ENCODE measurements at places on chromosomes 6 and 20.

GRCh38 chr6:156984178-156984738 is 207.1 kb downstream of the ARID1B start:
- DNase-seq, result no peak

- DNase-seq, result no peak
Measured at GRCh38 chr6:104940238-104940892, 16.5 kb upstream of the LIN28B start.

- DNase-seq, result no peak
Measured at GRCh38 chr20:35539756-35540212, 2.1 kb upstream of the ERGIC3 start.

DNA sequence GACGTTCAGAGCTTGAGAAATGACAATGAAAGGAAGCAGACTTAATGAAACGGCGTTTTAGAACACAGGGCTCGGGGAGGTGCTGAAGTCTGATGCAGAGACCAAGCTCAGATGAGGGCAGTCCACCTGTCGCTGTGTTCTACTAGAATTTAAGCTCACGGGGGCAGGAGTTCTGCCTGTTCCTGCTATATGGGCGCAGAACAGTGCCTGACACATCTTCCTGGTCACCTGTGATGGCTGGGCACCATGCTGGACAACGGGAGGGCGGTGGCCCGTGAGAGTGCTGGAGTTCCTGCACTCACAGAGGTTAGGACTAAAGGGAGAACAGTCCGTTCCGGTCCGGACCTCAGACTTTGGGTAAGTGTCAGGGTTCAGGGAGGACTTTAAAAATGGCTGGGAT is 130.6 kb downstream of the ERMARD start:
- no peak for DNase-seq

DNA sequence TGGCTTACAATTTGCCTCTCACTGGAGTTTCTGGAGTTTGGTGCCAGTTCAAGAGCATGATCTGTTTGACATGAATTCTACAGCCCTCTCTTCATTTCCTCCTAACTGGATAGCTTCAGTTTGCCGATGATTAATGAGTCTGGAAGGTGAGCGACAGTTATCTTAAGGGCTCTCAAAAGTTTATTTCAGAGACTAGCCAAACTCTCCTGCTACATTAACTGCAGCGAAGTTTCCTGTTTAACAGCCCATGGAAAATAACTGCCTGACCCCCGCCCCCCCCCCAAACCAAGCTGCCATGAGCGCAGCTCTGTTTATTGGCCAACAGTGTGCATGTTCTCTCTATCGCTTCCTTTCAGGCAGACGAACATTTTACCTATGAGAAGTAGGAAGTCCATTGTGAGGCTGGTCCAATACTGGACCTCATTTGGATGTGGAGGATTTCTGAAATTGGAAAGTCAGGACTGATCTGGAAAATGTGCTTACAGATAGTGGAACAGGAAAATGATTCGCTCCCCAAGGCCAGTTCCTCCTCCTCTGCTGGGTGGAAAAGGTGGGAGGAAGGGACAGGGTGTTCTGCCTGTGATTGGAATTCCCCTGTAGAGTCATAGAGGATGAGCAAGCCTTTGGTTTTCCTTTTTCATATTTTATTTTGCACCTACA is 522.2 kb upstream of the JAG1 start:
- no peak for DNase-seq

- DNase-seq, result no peak
Measured at GRCh38 chr6:3403238-3404173, 53.3 kb downstream of the SLC22A23 start.

DNA sequence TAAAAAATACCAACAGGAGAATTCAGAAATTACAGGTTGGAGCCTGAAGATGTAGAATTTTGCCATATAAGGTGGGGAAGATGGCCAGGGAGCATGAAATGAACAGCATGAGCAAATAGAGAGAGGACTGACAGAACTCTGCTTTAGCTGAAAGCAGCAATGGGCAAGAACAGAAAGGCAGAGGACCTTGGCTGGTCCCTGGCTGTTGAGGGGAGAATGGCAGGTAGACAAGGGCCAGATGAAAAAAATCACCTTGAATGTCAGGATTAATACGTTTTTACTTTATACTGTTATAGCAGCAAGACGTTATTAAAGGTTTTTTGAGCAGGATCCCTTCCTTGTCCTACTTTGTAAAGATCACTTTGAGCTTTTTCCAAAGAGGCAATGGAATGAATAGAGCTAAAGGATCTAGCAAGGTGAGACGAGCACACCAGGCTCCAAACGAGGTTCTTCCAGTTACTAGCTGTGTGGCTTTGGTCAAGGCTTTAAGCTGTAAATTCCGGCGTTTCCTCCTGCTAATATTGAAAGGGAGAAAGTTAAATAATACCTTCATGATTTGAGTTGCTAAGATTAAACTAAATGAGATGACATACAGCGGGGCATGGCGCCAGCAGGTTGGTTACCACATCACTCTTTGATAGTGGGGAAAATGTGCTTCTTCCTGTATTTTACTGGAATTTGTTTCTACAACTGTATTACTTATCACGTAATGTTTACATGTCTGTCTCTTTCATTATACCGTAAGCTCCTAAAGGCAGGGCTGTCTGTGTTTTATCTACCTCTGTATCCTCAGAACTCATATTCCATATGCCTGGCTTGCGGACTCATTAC is 776 bp downstream of the PPIL1 start:
- no peak for DNase-seq

- DNase-seq, result peak; percentile 54
Measured at GRCh38 chr6:29943053-29943966, 978 bp downstream of the HLA-A start.

GRCh38 chr6:98324446-98324845 is 509.9 kb upstream of the POU3F2 start:
- DNase-seq, result no peak

GRCh38 chr20:32995802-32996201 is 8.4 kb downstream of the SUN5 start:
- DNase-seq, result no peak

GRCh38 chr6:63899550-63899949 is 263.9 kb downstream of the PHF3 start:
- no peak for DNase-seq

DNA sequence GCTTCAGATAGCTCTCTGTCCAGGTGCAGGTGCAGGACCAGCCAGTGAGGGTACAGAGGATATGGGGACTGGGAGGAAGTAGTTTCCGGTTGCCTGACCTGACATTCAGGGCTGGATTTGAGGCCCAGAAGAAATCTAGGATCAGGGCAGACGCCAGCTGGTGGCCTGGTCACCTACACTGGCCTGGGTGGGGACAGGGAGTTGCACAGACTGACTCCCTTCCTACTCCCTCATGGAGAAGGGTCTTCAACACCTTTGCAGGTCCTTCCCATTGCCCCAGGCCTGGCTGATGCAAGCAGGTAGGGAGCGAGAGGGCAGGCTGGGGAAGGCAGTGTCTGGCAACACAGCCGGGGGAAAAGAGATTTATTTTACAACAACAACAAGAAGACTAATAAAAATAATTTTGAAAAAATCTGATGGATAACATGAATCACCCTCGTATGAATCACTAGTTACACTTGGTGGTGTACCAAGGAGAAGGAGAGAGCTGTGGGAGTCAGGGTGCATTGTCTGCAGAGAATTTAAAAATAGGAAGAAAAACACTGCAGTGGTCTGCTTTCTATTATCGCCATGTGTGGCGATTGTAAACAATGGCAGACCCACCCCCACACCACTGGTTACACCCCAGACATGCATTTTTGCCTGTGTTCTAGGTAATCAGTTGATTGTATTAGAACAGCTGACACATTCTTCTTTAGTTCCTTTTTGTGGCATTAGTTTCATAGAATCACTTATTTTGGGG is 62.3 kb upstream of the SNX9 start:
- no peak for DNase-seq

DNA sequence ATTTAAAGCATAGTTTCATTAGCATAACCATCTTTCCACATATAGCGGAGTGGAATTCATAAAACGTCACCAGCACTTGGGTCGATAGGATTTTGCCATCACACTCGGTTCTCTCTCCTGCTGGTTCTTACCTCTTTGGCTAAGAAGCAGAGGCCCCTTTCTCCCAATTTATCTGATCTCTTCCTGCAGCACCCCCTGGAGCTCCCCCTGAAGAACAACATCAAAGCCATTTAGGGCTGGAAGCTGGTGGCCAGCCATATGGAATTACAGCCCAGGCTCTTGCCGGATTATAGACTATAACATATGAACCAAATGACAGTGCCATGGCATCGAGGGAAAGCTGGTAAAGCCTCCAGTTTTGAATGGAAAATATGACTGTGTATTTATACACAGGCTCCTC is 6.4 kb upstream of the KIF6 start:
- DNase-seq, result no peak

GRCh38 chr6:21045135-21045700 is 511.0 kb downstream of the CDKAL1 start:
- no peak for DNase-seq

DNA sequence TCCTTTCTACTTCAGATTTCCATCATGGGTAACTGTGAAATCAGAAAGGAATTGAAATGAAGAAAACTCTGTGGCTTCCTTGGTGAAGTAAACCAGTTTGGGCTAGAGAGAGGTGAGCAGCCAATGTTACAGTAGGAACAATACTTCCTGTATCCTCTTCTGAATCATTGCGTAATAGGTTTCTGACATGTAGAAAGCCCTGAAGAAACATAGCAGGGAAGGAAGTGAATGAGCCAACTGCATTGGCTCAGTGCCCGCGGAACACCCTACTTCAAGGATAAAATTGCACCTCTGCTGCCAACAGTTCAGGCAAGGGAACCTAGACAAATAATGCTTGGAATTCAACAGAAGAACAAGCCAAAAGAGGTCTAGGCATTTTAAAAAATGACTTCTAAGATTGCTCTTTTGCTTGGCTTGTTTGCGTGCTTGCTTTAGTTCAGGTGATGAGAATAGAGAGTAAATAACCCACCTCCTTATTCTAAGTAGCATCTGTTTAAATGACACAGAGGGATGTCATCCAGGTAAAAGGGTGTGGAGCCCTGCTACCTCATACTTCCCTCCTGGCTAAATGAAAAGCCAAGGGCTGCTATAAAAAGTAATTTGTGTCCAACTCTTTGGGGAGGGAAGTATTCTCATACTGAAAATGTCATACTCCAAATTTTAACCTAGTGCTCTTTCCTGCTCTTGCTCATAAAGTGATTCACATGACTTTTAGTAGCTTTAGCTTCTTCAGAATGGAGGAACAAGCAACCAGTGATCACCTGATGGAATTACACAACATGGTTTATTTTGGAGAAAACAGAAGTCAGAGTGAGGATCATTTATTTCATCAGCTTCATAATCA is 30.0 kb upstream of the AKIRIN2 start:
- peak; percentile 50 for DNase-seq

- no peak for DNase-seq
Measured at GRCh38 chr20:40268321-40269075, 420.5 kb downstream of the MAFB start.

DNA sequence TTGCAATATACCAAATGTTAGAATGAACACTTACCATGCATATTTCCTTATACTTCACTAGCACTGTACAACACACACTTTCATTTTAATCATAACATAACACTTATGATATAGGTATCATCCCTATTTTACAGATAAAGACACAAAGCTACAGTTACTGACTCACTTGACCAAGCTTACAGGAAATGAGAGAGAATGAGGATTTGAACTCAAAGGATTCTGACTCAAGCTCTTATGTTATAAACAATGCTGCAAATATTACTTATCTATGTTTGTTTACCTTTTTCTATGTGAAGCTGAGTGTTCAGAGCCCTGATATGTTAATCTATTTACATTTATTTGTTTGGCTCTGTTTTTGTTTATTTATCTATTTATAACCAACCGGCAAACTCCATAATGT is 245.4 kb downstream of the PTPRK start:
- DNase-seq, result no peak

DNA sequence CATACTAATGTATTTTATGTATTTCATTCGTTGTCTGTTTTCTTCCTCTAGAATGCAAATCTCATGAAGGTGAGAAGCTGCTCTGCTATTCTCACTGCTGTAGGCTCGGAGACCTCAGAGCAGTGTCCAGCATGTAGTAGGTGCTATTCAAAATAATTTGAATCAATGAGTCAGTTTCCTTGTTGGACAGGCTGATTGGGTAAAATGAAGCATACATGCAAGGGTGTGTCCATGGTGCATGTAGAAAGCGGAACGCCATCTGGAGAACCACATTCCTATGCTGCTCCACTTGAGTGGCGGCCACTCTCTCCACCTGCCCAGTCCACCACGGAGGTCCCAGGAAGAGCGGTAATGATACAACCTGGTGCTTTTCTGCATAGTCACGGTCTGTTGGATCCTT is 412.1 kb downstream of the QKI start:
- no peak for DNase-seq

DNA sequence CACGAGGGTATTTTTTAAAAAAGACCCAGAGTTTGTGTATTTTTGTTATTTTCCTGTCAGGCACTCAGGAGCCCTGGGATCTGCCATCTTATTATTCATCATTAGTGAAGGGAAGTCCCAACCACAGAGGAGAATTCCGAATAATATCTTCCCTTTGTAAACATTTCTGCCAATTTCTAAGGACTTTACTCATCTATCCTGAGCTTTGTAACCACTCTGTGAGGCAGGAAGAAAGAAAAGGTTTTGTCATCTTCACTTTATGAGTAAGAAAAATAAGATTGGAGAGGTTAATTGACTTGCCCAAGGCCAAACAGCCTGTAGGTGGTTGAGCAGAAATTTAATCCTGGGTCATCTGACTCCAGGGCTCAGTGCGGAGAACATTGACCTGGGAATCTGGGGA is 23.0 kb upstream of the IYD start:
- no peak for DNase-seq

GRCh38 chr20:50034567-50035180 is 51.9 kb downstream of the SNAI1 start:
- no peak for DNase-seq

DNA sequence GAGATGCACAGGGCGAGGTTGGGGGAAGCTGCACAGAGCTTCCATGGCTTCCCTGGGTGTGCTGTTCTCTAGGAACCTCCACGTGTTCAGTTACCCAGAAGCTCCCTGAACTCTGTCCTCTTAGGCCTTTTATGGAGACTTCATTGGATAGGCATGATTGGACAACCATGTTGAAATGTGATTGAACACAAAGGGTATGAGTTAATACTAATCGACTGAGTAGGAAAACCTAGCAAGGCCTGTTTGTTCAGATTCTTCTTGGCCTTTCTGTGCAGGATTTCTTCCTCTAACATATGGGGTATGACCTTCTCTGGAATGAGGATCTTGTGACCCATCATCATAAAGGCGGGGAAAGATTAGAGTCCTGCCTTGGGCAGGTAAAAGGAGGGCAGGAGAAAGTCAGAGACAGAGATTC is 70.7 kb upstream of the SMIM29 start:
- DNase-seq, result no peak

- DNase-seq, result no peak
Measured at GRCh38 chr20:1207293-1207878, 4.1 kb downstream of the C20orf202 start.

- no peak for DNase-seq
Measured at GRCh38 chr6:29593199-29593855, 8.4 kb downstream of the OR2H2 start.
